Anterior cingulate cortex (tissue), 58 donors: ENCODE measurements at places on chromosomes 11 and 22.

DNA sequence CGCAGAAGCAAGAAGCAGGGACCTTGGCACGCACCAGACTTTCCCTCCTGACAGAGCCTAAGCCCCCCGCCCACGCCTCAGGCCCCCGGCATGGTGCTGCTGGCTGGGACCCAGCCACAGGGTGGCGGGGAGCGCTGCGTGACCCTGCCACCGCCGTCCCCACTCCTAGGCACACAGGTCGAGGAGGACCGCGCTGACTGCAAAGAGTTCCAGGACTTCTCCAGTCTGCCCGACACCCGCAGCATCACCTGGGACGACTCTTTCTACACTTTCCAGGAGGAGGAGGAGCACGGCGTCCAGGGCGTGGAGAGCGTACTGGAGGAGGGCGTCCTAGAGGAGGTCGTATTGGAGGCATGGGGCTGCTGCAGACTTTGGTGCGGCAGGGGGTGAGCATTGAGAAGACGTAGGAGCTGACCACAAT lies 103.7 kb downstream of the TRIM51G start:
- no peak for DNase-seq

DNA sequence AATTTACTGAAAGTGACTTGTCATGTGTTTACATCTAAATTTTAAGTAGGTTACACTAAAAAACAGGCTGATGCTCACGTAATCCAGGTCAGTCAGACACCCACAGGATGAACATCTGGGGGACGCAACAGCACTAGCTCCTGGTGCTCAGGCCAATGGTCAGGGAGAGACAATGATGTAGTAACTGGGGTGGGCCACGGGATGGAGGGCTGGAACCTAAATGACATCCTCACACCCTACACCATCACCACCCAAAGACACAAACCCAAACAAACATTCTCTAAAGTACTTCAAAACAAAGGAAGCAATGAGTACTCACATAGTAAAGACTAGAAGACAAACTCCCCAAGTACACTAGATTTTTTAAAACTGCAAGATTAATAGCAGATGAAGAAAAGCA lies 53.5 kb upstream of the SLC25A1 start:
- no peak for DNase-seq

DNA sequence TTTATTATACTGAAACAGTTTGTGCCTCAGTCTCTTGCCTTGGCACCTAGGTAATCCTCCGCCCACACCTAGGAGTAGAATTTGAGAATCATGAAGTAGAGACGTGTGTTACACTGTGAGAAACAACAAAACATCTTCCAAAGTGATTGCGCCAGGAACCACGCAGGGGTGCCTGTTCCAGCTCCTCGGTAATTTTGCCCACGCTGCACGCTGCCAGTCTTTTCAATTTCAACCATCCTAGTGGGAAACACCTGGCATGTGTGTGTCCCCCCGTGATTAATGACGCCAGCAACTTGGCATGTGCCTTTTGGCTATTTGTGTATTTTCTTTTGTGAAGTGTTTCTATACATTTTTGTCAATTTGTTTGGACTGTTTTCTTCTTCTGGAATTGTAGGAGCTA lies 919.1 kb downstream of the BRD1 start:
- no peak for DNase-seq

GRCh38 chr11:108958368-108959104 lies 293.7 kb downstream of the DDX10 start:
- DNase-seq, result no peak

- no peak for DNase-seq
Observed at GRCh38 chr11:10150800-10151199, 143.2 kb downstream of the SBF2 start.

DNA sequence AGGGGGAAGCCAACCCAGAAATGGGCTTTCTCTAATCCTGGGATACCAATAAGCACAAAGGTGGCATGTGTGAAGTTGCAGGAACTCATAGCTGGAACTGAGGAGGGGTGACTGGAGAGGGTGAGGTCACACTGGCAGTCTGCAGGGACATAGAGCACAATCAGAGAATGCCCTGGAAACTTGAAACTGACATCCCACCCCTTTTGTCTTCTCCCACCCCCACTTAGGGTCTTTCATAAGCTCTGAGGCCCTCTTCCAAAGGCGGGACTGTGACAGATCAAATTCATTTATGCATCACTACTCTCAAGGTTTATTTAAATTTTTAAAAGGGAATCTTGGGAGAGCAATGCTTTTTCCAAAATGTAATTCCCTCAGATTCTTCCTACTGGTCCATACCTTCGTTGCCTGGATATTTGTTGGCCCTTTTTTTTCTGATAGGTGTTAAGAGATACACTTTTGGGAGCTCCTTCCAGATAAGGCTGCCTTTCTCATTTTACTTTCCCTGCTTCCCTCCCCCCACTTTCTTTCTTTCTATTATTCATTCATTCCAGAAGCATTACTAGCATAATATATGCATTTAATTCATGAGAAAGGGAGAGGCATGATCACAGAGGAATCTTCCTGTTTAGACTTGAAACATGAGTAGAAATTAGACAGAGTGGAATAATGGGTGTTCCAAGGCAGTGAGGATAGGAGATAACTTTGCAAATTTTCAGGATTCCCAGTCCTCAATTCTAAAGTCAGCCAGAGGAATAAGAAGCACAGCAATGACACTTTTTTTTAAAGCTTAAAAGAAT lies 14.8 kb downstream of the OR51E2 start:
- DNase-seq, result no peak

GRCh38 chr11:94511932-94512781 lies at the start of gene C11orf97:
Gene C11orf97 (plus strand): TSS chr11:94512461. CDS start chr11:94512529, 68 bp downstream.
- peak; percentile 86 for DNase-seq

GRCh38 chr11:124753624-124754023 lies 1.6 kb upstream of the VSIG2 start:
- no peak for DNase-seq
